ENCODE measurements at places on chromosomes 11 and 22.

DNA sequence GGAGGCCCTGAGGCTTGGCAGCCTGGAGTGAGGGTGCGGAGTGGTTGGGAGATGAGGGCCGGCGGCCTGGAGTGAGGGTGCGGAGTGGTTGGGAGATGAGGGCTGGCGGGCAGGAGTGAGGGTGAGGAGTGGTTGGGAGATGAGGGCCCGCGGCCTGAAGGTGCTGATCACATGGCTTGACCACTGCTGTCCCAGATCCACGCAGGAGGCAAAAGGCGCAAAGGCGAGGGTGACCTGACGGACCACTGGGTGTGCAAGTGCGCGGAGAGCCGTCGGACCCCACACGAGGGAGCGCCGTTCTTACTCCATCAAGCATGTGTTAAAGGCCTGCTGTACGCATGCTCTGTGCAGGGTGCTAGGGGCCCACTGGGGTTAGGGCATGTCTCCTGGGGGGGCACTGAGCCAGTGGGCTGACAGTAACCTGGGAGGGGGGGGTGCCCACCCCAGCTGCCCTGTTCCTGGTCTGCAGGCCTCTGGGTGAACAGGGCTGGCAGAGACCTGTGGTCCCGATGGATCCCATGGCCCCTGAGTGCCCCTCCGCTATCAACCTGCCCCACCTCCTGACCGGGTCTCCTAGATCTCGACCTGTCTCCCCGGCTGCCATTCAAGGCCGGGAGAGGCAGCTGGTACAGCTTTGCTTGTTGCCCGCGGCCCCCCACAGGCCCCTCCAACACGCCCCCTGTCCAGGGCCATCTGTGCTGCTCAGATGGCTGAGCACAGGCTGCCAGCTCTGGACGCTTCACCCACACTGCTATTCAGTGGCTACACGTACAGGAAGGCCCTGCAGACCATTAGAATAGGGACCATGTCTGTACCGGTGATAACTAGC lies 21.1 kb downstream of the MRGPRD start:
- no peak for DNase-seq

- no peak for DNase-seq
Measured at GRCh38 chr11:113188371-113188834, 126.0 kb upstream of the TTC12 start.

DNA sequence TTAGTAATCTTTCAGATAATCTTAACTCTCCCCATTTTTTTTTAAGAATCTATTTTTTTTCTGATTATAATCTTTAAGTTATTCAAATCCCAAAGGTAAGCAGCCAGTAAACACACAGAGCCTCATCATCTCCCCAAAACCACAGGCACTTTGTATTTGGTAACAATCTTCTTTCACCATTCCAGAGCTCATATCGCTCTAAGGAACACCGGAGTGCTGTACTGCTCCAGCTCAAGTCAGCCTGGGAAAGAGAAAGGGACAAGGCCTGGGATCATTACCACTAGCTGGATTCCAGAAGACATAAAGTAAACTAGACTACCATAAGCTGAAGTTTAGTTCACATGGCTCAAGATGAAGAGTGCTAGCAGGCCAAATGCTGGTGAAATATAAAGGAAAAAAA lies 73.0 kb upstream of the APOA1 start:
- no peak for DNase-seq

- DNase-seq = no peak
Measured at GRCh38 chr11:111406589-111406988, 27.5 kb upstream of the POU2AF1 start.

DNA sequence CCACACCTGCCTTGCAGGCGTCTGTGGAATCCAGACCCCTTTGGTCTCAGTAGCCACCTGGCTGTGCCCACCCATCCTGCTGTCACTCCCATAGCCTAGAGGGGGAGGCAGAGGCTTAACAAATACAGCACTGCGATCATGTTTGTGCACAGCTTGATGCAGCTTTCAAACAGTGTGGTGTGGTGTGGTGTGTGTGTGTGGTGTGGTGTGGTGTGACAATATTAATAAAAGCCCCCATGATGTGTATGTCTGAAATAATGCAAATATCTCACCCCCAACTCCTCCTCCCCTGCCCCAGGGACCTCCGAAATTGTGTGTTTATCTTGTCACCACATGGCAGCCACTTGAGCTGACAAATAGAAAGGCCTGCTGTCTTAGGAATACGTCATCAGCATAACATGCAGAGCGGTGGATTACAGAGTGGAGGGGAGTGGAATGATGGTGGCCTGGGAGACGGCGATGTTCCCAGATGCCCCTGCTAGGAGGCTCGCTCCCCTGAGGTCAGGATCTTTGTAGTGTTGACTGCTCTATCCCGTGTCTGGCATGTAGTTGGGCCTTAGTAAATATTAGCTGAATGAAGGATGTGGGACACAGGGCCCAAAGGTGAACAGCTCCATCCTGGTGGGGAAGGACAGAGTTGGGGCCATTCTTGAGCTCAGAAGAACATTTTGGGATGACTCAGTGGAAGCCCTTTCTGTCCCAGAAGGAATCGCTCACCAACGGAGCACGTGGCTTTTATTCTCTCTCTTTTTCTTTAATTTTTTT lies 2.8 kb downstream of the PDXP start:
- DNase-seq = no peak

DNA sequence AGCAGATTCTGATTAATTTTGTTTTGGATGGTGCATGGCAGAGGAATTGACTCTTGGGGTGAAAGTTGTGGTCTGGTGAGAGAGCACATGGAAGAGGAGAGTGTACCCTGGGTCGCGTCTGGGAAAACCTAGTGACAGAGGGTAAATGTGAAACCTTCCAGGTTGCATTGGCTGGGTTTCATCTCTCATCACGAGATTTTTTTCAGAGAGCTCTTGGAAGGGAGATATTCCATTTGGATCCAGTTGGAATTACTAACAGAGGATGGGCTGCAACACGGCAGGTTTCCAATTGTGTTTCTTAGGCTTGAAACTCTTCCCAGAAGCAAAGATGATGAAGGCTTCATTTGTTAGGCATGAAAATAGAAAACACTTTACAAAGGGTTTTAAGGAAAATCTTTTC lies 109.7 kb upstream of the MTMR2 start:
- DNase-seq = no peak

- DNase-seq = no peak
Measured at GRCh38 chr11:43952401-43953342, 10.2 kb downstream of the C11orf96 start.

DNA sequence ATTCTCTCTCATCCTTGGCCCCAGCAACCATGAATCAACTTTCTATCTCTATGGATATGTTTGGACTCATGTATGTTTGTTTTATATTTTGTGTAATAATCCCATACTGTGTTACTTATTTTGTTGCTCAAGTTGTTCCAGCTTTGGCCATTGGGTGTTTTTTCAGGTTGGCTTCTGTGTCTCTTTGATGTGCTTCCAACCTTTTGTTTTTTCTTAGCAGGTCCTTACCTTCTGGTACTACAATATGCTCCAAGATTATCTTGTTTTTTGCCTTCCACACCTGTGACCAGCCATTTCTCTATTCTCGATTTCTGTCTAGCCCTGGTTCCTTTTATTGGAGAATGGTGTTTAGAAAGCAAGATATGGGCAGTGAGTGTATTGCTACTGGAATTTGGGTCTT lies 14.2 kb downstream of the GVQW3 start:
- DNase-seq = no peak

DNA sequence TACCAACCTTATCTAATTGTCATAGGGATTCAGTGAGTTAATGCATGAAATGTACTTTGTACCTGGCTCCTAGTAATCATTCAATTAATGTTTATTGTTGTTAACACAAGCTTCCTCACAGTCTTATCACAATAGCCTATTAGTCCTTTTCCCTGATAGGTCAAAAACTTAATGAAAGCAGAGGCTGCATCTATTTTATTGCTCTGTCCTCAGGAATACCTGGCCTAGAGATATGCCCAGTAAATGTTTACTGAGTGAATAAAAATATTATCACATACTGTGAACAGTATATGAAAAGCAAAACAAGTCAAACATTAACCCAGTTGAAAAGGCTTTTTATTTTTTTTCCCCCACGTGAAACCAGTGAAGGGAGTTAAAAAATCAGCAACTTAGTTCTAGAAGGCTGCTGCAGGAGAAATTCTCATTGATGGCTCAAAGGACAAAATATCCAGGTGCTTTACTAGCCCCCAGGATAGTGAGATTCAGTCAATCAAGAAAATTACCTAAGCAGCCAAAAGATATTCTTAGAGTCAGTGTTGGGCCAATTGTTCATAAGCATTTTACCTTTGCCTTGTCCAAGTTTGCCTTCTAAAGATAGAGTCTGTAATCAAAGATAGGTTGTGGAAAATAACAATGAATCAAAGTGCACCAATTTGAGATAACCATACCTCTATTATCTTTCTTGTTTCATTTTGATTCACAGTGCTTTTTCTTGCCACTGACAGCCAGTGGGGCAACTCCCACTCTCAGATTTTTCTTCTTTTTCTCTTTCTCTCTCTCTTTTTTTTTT lies 34.4 kb upstream of the SLC6A5 start:
- DNase-seq = no peak

DNA sequence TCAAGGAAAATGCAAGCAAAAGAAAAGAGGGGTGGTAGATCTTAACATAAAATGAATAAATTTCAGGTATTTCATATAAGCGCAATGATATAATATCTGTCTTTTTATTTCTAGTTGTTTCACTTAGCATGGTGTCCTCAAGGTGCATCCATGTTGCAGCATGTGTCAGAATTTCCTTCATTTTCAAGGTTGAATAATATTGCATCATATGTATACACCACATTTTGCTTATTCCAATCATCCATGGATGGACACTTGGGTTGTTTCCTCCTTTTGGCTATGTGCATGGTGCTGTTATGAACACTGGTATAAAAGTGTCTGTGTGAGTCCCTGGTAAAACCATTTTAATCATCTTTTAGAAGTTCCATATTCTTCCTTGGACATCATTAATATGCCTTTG lies 7.0 kb upstream of the KDM4F start:
- DNase-seq = no peak

DNA sequence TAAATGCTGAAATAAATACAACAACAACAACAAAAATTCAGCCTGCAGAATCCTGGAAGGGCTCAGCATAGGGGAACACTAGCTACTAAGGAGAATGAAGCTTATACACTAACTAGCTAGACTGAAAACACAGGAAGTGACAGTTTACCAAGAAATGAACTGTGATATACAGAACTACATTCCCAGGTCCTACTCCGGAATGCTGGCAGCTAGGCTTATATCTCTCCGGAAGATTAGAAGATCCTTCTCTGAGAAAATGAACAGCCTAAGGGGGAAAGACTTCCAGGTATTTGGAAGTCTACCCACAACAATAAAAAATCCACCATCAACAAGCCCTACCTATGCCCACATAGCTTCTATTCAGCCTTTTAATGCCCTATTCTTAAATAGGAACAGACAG lies 31.0 kb downstream of the CCDC34 start:
- DNase-seq = no peak

DNA sequence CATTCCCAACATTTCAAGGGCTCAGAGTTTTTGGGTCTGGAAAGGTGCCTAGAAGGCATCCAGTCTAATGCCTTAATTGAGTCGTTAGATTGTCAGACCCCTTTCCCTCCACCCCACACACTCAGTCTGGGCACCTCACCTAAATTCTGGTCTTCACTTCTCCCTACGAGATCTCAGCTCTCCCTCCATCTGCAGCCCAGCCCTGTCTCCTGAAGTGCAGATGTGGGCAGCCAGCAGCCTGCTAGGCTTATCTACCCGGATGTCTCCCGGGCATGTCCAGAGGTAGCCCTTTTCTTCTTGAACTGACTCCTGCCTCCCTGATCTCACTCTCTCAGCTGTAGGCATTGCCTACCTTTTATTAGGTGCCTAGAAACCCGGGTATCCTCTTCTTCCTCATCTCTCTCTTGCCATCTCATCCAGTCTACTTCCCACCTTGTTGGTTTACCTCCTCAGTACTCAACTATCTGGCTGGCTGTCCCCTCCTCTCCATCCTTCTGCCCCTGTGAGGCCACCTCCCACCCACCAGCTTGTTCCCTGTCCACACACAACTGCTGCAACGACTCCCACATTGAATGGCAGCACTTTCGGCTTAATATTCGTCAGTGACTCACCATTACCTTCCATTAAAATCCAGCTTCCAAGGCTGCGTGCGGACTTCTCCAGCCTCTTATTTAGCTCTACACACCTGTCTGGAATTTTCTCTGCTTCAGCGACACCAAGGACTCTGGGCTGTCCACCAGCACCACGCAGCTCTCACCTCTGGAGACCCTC lies 6.2 kb downstream of the SEPTIN3 start:
- no peak for DNase-seq

DNA sequence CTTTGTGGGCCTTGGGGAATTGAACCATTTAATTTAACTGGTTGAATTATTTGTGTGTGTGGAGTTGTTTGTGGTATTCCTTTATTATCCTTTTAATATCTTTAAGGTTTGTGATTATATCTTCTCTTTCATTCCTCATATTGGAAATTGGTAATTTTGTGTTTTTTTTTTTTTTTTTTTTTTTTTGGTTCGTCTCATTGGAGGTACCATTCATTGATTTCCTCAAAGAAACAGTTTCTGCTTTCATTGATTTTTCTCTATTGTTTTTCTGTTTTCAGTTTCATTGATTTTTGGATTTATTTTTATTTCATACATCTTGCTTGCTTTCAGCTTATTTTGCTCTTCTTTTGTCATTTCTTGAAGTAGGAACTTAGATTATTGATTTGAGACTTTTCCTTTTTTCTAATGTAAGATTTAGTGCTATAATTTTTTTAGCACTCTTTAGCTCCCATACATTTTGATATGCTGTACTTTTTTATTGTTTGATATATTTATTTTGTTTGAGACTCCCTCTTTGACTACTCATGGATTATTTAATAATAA lies 31.0 kb upstream of the MAPK1 start:
- DNase-seq = no peak

GRCh38 chr11:34502949-34503348 lies 10.6 kb downstream of the ELF5 start:
- no peak for DNase-seq

DNA sequence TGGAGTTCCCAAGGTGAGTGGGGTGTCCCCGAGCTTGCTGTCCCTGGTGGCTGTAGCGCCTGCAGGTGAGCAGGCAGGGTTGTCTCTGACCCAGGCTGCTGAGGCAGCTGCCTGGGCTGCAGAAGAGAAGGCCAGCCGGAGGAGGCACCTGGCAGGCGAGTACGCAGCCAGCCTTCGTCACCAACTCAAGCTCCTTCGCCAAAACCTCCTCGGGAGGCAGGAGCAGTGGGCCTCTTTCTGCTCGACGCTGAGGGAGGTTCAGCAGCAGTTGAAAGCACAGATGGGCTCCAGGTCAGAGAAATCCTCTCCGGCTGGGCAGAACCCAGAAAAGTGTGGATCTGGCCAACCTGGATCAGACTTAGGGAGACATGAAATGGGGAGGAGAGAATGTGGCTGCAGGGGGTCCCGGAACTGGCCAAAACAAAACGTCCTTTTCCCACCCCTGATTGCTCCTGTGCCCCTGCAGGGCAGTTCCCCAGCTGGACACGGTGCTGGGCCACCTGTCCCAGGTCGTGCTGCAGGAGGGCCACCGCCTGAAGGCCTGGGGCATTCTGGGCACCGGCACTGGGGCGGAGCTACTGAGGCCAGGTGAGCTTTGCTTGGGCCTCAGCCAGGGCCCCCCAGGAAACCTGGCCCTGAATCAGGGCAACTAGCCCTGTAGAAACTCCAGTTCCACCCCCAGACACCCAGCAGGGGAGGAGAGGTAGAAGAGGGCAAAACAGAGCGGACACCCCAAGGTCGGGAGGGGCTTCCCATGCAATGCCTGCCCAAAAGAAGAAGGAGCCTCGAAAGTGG lies 56.7 kb downstream of the BTG4 start:
- no peak for DNase-seq
